ENCODE measurements at places on chromosomes 3 and 15. TPM values are rescaled to one million over a fixed set of nuclear protein-coding genes. Genes with fewer than 3 reads are reported as not detected.
A peak's percentile ranks its signal among the peaks of the same experiment; 100 is the strongest.

GRCh38 chr3:30443756-30444673 is 162.4 kb upstream of the TGFBR2 start:
- no peak for DNase-seq
- H3K4me1 ChIP-seq, result no peaks in the 10 kb centered on the region
- H3K27ac ChIP-seq, result no peak overlapping the region
- H3K4me3 ChIP-seq, result no peak overlapping the region

DNA sequence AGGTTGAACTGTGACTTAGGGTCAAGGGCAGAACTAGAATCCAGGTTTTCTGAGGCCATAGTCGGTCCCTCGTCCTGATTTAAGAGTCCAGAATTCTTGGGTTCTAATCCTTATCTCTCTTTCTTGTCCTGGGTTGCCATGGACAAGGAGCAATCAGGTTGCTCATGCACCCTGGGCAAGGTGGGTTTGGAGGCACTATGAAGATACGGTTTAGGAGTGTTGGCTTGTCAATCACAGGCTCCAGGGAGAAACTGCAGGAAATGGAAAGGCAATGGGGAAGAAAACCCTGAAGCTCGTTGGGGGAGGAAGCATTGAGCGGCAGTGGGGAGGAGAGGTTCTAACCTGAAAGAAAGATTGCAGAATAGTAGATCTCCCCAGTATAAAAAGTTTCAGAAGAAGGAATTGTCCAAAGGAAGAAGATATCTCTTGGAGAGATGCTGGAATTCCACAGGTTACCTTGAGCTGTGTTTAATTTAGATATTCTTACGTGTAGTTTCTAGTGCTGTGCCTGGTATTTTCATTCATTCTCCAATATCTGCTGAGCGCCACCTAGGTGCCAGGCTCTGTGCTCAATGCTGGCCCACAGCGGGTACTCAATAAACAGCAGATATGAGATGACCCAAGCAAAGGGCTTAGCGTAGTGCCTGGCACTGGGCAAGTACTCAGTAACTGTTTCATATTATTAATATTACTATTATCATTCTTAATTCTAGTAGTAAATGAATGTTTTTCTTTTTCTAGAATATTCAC is 2.0 kb downstream of the ACAN start:
- H3K27me3 ChIP-seq, result no peaks in the 10 kb centered on the region
- H3K36me3 ChIP-seq, result no peaks in the 10 kb centered on the region
- H3K4me3 ChIP-seq, result no peak overlapping the region
- no peak overlapping the region for H3K27ac ChIP-seq
- peaks cover 7% of the 10 kb centered on the region for H3K4me1 ChIP-seq

DNA sequence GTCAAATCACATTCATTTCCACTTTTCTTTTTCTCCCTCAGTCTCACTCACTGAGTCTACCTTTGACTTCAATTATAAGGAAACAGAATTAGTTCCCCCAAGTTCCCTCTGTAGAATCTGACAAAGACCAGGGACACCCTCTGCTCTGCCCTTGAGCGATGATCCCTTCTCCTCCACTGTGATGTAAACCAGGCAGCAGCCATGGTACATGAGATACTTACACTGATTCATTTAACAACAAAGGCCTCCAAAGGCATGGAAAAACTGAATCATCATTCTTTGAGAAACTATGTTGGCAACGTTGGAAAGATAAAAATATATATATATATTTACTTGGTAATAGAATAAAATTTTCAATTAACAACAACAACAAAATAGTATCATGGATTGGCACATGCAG is 84.1 kb downstream of the P3H2 start:
- no peaks in the 10 kb centered on the region for H3K36me3 ChIP-seq
- H3K4me3 ChIP-seq, result no peak overlapping the region
- no peak overlapping the region for H3K27ac ChIP-seq
- no peak for DNase-seq
- no peaks in the 10 kb centered on the region for H3K27me3 ChIP-seq

GRCh38 chr3:4314688-4315087 is 11.5 kb downstream of the SETMAR start:
- no peaks in the 10 kb centered on the region for H3K4me1 ChIP-seq
- no peaks in the 10 kb centered on the region for H3K27me3 ChIP-seq
- H3K4me3 ChIP-seq, result no peak overlapping the region
- DNase-seq, result peak; percentile 46

TTLL13 gene
- not detected for total RNA-seq

CHRM5 gene
- not detected for total RNA-seq

Measured in Karpas-422 (cell line).